Astrocyte of the spinal cord (primary cell): ENCODE measurements at places on chromosomes 5 and 9.

DNA sequence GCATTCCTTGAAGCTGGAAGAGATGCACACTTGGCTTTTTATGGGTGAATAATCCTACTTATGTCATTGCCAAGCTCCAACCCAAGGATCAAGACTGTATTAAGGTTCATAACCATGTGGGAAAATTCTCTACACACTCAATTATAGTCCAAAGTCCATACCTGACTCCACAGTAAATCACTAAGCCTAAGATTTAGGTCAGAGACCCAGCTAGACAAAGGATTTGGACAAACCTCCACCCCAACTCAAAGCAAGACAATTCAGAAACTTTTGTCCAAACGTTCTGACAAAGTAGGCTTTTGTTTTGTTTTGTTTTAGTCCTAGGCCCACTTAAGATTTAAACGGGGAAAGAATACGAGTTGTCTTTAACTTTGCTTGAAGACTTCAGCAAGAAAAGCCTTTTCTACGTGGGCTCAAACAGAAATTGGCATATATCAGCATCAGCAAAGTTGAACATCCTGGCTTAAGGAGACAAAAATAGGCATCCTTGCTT, 1.7 kb downstream of the MEGF9 start:
- DNase-seq, result no peak

- DNase-seq, result no peak
These were observed 1000.9 kb downstream of the CDH18 start for GRCh38 chr5:18987101-18987500.

DNA sequence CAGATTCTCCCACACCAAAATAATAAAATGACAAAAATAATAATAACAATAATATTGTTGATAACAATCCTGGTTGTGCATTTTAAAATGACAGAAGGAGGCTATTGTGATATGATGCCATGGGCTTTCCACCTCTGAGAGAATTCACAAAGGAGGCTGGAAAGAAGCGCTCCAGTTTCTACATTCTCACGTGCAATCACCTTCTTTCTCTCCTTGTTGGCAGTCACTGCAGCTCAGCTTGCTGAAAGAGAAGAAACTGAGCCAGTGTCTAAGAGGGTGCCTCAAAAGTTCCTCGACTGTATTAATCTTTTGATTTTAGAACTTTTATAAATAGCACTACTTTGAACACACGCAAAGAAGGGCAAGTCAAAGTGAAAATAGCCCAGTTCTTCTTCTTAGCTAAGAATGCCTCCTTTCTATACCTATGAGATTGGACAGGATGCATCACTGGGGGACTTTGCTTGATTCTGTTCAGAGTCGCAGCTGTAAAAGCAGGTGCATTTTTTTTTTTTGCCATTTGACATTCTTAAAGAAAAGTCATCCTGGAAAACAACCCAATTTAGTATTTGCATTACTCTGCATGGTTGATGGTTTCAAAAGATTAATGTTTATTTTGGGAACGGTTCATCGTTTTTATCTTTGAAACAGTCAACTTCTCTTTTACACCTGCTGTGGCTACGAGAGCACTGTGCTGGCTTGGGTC, 12.4 kb upstream of the SUB1 start:
- no peak for DNase-seq

- no peak for DNase-seq
These were observed 15.3 kb downstream of the SUSD1 start for GRCh38 chr9:112159781-112160180.
